ENCODE measurements at places on chromosomes 4 and X.

- DNase-seq: no peak
These were observed 52.5 kb downstream of the TRPC5OS start for GRCh38 chrX:111928456-111928855.

- no peak for DNase-seq
These were observed 369.1 kb upstream of the CLNK start for GRCh38 chr4:11053601-11054220.

DNA sequence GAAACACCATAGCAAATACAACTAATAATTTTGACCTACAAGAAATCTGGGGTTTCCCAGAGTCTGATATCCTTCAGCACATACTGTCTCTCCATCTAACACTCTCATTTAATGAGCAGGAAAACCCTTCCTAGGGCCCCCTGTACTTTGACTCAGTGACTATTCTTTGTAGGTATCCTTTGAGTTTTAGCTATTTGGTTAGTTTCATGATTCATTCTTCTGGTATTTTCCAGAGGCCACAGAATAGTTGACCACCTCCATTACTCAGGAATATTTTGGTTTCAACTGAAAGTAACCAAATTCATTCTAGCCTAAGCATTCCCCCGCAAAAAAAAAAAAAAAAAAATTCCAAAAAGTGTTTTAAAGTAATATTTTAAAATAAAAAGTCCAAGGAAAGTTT, 140.0 kb downstream of the IDS start:
- DNase-seq: no peak

DNA sequence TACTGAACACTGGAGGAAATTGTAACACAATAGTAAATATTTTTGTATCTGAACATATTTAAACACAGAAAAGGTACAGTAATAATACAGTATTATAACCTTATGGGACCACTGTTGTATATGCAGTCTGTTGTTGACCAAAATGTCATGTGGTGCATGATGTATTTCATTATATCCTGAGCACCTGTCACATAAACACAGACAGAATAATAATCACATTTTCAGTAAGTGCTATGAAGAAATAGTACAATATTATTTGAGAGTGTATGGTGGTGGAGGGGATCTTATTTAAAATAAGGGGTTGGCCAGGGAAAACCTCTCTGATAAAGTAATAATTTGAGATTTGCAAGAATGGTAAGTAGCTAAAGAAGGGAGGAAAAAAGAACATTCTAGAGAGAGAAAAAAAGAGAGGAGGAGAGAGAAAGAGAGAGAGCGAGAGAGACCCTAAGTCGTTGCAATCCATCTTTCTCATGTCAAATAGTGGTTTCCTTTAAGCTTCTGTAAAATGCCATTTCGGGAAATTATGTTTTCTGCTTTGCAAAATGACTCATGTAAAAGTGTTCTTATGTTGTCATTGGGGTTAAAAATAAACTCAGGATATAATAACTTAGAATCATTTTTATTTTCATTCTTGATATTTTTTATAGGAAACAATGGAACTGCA, 19.3 kb upstream of the CLNK start:
- no peak for DNase-seq

DNA sequence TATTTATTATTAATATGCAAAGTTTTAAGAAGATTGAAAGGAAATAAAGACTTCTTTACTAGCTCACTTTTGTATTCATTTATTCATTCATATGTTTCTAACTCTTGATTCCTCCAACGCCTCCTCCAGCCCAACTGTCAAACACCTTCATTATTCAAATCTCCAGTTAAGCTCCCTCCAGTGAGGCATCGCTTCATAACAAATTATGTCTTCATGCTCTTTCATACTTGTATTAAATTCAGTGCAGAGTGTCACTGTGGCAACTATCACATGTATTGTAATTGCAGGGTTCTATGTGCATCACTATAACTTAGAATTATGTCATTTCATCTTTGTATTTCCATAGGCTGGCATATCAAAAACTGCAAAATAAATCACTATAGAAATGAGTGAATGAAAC, 1394.2 kb upstream of the PCDH7 start:
- no peak for DNase-seq

DNA sequence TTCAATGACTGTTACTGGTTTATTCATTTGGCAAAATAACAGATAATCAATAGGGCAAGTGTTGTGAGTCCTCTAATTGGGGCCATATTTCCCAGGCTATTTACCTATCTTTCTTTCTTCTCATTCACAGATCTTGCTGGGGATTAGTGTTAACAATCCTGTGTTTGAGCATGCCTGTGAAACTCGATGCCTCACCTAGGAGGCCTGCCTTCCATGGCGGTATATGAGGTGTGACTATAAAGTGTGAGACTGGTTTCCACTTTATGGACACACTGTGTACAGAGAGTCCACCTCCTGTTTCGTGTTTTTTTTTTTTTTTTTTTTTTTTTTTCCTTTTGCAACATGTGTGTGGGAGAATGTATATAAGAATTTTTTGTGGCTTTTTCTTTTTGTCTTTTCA, 199.3 kb downstream of the BMPR1B start:
- no peak for DNase-seq

DNA sequence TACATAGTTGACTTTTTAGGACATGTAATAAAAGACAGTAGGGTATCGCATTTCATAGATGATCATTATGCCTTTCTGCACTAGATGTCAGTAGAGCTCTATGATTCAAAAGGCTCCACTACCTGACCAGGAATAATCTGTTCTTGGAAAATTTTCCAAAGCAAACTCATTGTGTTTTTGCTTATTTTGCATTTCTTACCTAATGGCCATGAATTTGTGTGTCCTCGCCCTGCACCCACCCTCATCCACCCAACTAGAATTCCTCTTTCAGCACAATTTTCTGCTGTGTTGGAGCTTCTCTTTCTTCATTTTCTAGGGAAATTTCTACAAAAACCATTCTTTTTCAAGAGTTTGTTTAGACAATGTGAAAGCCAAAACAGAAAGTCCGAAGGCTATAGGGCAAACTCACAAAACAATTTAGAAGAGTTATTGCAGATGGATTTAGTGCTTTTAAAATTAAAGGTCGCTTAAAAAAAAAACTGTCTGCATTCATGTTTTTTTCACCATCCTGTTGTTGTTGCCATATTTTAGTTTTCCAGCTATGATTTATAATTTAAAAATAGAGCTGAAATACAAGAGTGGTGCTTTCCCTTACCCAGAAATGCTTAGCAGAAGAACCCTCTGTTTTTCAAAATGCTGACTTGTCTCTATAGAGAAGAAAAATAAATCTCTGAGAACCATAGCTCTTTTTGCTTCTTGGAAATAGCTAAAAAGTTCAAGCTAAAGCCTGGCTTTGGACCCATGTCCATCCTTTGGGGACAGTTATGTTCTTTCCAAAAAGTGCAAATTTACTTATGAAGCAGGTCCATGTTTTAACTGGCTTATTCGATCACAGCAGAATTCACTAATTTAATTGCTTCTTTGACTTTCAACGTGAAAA, 183.7 kb downstream of the SPATA18 start:
- DNase-seq: no peak

DNA sequence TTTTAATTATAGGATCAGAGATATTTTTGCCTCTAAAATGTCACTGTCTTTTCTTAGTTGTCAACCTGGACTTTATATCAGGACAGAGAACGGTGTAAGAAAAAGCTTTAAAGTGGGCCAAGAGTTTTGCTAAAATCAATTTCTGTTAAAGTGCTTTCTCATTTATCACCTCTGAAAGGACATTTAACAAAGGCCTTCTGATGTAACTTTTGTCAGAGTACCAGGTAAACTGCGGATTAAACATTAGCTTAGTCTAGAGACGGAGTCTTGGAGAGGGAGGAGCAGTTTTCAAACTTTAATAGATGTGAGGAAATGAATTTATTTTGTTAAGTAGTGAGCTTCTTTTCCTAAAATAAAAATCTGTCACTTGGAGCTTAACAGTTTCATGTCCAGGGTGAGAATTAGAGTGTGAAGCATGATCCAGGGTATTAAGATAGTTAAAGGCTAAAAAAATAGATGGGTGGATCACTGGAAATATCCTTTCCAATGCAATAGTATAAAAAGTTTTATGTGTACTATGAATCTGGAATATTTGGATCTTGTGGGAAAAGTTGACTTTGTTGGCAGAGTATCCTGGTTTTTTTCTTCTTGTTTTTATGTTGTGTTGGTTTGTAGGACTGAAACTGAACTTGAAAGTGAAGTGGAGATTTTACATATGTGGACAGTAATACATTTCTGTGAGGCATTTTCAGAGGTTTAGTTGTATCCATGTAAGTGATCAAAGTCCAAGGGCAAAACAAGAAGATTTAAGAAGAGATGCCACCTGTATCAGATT, 33.6 kb upstream of the BMPR1B start:
- DNase-seq: no peak

- DNase-seq: no peak
These were observed 42.6 kb upstream of the TADA2B start for GRCh38 chr4:7000421-7001176.

GRCh38 chr4:48067536-48067935, 51.0 kb downstream of the NIPAL1 start:
- DNase-seq: no peak

DNA sequence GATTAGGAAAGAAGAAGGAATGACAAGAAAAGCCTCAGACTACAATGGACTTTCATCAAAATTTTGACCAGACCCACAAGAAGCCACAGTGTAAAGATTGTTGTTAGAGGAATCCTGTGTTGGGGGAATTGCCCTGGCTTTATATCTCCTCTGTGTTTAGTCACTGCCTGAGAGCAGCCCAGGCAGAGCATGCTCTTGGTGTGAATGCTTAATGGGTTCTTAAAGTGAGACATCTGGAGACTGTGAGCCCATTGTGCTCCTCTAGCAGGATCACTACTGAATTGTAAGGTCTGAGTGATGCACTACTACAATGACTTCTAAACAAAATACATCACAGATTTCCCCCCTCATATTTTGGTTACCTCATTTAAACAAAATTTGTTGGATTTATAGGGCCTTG, 1860.5 kb upstream of the ADGRL3 start:
- DNase-seq: no peak

DNA sequence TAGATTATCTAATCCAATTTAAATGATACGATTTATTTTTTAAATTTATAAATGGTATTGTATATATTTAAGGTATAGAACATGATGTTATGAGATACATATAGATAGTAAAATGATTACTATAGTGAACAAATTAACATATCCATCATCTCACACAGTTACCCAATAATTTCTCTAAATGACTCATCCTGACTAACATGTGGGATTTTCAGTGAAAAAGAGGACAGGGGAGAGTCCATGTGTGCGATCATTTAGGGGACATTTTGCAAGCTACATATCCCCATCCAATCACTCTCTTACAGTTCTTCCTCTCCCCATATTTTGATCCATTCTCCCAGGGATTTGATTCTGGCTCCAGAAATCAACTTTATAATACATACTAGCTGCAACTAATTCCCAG, 88.2 kb downstream of the ABCB7 start:
- no peak for DNase-seq

DNA sequence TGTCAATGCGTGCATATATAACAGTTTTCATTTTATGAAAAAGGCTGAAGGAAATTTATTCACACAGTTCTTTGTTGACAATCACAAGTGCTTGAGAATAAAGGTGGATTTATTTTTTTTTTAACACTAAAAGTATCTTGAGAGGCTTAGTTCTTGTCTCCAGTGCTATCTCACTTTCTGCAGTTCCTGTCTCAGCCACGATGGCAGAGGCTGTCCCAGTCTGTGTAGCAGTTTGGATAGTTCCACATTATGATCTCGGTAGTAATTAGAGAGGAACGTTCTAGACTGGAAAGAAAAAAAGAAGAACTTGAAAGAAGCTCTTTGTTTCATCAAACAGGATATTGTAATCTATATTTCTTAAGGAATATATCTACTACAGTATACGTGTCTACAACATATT, 229.0 kb downstream of the UGT8 start:
- no peak for DNase-seq

DNA sequence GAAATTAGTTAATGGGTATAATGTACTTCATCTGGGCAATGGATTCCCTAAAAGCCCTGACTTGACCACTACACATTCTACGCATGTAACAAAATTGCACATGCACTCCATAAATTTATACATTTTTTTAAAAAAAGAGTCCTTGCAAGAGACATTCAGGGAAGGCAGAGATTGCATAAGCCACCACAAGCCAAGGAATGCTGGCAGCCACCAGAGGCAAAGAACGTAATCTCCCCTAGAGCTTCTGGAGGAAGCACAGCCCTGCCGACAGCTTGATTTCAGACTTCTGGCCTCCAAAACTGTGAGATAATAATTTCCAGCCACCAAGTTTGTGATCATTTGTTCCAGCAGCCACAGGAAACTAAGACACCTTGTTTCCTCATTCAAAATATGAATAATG, 185.6 kb upstream of the GALNT7 start:
- no peak for DNase-seq

GRCh38 chr4:35918491-35918977, 325.8 kb downstream of the ARAP2 start:
- DNase-seq: no peak

GRCh38 chrX:71622576-71623450, 4.5 kb upstream of the CXCR3 start:
- peak; percentile 72 for DNase-seq

- DNase-seq: no peak
These were observed 20.6 kb upstream of the IRAK1 start for GRCh38 chrX:154040307-154040756.

DNA sequence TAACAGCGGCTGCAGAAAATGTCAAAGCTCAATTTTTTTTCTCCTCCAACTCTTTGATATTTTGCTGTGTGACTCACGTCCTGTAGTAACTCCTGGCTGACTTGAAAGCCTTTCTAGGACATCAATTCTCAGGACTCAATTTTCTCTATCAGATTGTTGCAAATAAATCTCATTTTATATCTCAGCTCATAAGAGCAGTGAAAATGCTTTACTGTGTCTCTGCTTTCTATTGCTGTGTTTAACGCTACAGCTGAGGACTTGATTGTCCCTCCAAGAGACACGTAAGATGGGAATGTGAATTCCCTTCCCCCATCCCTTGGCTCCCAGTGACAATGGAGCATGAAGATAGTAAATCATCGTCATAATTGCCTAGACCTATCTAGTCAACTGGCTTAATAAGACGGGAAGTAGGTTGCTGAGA, 20.5 kb upstream of the CBR4 start:
- no peak for DNase-seq

GRCh38 chr4:1872870-1873269, 1.7 kb downstream of the NSD2 start:
- DNase-seq: no peak

DNA sequence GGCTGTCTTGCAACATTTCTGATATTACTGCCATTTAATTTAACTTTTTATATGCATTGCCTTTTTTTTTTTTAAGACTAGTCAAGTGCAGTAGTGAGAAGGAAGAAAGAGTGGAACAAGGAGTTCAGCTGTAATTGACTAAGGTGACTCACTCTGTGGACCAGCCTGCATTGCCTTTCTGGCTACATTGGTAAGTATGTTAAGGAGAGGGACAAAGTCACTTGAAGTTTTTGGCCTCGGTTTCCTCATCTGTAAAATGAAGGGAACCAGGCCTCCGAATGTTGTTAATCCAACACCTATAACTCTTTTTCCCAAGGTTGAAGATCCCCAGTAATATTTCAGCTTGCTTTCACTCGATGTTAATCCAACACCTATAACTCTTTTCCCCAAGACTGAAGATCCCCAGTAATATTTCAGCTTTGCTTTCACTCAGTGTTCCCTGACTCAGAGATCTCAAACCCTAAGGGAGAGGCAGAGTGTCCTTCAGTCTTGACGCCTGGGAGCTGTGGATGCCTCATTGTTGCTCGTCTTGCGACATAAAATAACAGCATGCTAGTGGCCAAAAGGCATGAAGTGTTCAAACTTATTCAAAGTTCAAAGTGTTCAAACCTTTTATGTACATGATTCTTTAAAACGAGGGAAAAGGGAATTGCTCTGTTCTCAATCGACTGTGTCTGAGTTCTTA, 102.0 kb downstream of the SORBS2 start:
- DNase-seq: no peak

All from stimulated activated CD8-positive, alpha-beta memory T cell treated with anti-CD3 and anti-CD28 coated beads, Interleukin-15, amount 100 ng/mL, for 48 hours (primary cell).